ENCODE measurements at places on chromosomes 13 and 19.

DNA sequence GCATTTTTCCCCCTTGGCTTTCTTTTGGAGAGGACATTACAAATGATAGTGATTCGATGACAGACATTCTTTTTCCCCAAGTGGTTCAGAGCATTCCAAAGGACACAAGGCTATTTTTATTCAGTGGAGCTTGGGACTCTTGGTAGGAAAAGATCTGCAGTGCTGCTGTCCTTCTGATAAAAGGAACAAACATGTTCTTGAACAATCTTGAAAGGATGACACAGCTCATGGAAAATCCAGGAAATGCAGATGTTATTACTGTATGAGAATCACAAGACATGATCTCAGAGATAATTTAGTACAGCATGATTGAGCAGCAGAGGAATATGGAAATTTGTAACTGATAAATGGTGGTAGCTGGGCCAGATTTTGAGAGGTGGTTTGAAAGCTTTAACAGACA lies 96.2 kb upstream of the RFC3 start:
- DNase-seq = no peak

GRCh38 chr13:109840201-109840892 lies 54.0 kb upstream of the IRS2 start:
- DNase-seq = peak; percentile 54

DNA sequence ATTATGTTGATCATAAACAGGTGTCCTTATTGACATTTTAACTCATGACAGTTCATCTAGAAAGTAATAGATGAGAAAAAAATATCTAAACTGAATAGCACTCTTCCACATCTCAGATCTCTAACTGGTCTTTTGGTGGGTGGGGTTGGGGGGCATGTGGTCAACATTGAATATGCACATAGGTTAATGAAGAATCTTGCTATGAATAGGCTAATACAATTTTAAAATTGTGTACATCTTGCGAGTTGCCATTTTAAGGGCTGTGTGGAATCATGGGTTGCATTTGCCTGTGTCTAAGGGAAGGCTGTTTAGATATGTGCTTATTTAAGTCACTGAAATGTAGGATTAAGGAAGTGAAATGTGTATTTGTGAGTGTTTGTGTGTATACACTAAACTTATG lies 346.0 kb downstream of the ITGBL1 start:
- DNase-seq = no peak

DNA sequence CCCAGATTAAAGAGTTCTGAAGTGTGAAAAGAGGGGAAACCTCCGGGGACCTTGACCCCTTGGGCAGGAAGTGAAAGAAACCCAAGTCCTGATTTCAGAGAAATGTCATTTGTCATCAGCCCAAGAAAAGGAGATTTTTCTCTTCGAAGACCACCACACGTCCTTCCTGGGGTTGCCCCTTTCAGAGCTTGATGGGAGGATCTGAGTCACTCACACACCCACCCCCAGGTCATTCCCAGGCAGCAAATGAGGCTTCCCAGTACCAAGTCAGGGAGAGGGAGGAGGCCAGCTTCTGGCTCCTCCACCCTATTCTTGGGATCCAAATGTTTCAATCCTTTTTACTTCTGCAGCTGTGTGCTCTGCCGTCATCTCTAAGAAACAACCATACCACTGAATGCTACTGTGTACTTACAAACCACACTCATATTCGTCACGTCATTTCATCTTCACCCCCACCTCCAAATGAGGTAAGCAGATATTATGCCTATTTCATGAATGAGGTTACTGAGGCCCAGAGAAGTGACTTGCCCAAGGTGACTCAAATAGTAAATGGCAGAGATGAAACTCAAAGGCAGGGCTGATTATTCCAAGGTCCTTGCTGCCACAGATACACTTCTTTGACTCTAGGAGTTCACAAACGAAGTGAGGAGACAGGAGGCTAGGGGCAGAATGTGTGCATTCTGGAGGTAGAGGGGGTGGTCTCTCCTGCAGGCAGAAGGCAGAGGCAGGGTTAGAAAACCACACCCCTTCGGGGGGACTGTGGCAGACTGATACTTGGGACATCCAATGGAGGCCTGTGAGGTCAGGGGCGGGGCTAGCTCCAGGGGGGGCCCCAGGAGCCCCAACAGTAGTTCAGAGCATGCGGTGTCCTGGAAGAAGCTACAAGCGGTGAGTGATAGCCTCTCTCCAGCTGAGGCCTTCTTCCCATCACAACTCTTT lies 5.0 kb upstream of the KMT2B start:
- peak; percentile 95 for DNase-seq

- DNase-seq = no peak
Observed at GRCh38 chr19:16497042-16497441, 848 bp downstream of the C19orf44 start.

DNA sequence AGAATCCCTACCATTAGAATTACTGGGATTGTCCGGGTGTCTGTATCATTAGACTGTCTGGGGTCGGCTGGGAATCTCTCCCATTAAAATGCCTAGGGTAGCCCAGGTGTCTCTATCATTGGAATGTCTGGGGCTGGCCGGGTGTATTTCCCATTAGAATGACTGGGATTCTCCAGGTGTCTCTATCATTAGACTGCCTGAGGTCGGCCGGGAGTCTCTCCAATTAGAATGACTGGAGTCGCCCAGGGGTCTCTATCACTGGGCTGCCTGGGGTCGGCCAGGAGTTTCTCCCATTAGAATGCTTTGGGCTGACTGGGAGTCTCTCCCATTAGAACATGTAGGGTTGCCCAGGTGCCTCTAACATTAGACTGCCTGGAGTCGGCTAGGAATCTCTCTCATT lies 1560.7 kb downstream of the UQCRFS1 start:
- no peak for DNase-seq

- DNase-seq = no peak
Observed at GRCh38 chr13:107531180-107531579, 684.2 kb downstream of the LIG4 start.

DNA sequence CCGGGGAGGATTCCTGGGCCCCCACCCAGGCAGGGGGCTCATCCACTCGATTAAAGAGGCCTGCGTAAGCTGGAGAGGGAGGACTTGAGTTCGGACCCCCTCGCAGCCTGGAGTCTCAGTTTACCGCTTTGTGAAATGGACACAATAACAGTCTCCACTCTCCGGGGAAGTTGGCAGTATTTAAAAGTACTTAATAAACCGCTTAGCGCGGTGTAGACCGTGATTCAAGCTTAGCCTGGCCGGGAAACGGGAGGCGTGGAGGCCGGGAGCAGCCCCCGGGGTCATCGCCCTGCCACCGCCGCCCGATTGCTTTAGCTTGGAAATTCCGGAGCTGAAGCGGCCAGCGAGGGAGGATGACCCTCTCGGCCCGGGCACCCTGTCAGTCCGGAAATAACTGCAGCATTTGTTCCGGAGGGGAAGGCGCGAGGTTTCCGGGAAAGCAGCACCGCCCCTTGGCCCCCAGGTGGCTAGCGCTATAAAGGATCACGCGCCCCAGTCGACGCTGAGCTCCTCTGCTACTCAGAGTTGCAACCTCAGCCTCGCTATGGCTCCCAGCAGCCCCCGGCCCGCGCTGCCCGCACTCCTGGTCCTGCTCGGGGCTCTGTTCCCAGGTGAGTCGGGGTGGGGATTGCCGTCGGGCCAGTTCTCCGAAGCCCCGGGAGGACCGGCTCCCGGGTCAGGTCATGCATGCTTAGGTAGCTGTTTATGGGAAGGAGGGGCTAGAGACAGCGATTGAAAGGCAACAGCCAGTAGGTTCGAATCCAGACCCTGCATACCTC lies at the start of gene ICAM1:
Gene ICAM1 (plus strand): TSS at position 505 of the 779 bp plus-strand sequence. CDS start 40 bp downstream, at position 545.
- DNase-seq = peak; percentile 90

GRCh38 chr13:23322353-23323336 lies 110.9 kb downstream of the SACS start:
- DNase-seq = no peak

GRCh38 chr13:26335158-26335557 lies 81.2 kb downstream of the CDK8 start:
- DNase-seq = no peak

DNA sequence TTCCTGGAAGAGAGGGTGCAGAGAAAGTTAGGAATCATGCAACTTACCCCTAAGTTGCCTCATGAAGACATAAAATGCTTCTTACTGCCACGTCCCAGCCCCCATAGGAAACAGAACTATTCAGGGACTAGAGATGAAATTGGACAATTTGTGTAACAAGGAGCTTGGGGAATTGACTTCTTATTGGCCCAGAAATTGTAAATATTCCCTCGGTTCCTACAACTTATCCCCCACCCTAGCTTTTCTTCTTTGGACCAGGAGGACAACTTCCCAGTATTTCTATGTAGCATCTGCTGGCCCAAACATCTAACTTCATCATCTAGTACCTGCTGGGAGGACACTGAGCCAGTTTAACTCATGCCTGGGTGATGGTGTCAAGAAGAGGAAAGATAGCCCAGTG lies at the start of gene OR1M1:
Gene OR1M1 (plus strand): TSS at position 301 of the 400 bp plus-strand sequence. CDS start 6,184 bp downstream, outside the sequence.
- no peak for DNase-seq

GRCh38 chr19:12564016-12564664 lies 12.9 kb upstream of the ZNF564 start:
- peak; percentile 91 for DNase-seq

- no peak for DNase-seq
Observed at GRCh38 chr13:72716776-72717175, 10.7 kb downstream of the MZT1 start.

- no peak for DNase-seq
Observed at GRCh38 chr19:57434386-57435061, 601 bp upstream of the ZNF749 start.

DNA sequence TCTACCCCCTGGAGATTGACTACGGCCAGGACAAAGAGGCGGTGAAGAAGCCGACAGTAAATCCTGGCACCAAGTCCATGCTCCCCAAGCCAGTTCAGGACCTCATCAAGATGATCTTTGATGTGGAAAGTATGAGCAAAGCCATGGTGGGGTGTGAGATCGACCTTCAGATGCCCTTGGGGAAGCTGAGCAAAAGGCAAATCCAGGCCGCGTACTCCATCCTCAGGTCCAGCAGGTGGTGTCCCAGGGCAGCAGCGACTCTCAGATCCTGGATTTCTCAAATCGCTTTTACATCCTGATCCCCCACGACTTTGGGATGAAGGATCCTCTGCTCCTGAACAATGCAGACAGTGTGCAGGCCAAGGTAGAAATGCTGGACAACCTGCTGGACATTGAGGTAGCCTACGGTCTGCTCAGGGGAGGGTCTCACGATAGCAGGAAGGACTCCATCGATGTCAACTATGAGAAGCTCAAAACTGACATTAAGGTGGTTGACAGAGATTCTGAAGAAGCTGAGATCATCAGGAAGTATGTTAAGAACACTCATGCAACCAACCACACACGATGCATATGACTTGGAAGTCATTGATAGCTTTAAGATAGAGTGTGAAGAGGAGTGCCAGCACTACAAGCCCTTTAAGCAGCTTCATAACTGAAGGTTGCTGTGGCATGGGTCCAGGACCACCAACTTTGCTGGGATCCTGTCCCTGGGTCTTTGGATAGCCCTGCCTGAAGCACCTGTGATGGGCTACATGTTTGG lies 24.0 kb upstream of the ANKRD10 start:
- no peak for DNase-seq

- DNase-seq = no peak
Observed at GRCh38 chr19:35041548-35042055, at the start of gene HPN. TSS of gene HPN (plus strand) at chr19:35041721. CDS start at chr19:35042507, 786 bp downstream.

DNA sequence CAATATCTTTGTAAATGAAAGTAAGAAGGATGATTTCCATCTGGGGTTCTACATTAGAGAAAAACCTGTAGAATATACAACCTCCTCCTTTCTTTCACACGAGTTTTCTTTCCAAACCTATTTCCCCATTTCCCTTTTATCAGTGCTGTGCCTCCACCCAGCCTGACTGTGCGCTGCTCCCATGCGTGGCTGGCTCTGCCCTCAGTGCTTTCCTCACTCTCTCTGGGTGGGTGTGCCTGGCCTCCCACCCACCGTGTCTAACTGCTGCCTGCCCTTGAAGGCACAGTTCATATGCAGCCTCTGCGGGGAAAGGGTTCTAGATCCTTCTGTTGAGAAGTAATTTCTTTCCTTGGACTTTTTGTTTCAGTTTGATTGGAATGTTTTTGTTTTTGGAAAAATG lies 70.7 kb downstream of the PCCA start:
- no peak for DNase-seq

GRCh38 chr19:22797040-22797439 lies 13.1 kb upstream of the ZNF99 start:
- no peak for DNase-seq

- DNase-seq = no peak
Observed at GRCh38 chr13:114258589-114258988, 22.8 kb upstream of the UPF3A start.

DNA sequence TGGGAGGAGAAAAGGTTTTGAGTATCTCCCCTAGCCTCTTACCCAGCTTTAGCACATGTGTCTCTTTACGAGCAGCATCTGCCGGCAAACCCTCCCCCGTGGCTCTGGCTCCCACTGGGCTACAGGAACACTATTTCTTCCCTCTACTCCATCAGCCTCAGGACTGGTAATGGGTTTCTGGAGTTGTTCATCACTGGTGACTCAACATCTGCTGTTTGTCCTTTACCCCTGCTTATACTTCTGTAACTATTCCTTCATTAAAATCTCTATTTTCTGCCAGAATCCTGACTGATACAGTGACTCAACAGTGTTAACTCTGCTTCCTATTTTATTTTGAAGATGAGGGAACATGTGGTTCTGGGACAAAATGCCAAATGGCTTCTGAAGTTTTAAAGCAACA lies 437.3 kb upstream of the HTR2A start:
- DNase-seq = no peak

DNA sequence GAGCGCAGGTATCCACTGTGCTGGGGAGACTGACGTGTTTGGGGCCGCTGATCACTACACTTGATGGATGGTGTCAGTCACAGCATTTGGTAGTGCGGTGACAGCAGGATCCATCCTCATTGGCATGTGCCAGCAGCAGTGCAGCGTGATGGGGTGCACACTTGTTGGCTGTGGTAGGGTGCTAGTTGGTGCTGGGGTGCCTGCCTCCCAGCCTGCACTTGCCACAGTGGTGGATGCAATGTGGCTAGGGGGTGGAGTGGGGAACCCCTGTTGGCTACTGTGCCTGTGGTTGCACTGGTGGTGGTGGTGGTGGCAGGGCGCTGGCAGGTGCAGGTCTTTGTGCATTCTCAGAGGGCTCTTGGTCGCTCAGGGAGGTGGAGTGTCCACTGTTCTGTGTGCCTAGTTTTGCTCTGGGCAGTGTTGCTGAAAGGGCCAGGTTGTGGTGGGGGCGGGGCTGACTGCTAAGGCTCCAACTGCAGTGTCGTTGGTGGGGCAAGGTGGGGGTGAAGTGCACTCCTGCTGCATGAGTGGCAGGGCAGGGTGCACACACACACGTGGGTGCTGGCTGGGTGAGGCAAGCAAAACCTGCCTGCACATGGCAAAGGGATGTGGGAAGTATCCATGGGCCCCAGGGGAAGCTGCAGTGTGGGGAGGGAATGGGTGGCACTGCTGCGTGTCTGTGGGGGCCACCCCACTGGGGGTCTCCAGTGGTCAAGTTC lies 84.8 kb downstream of the ZMYM2 start:
- no peak for DNase-seq

DNA sequence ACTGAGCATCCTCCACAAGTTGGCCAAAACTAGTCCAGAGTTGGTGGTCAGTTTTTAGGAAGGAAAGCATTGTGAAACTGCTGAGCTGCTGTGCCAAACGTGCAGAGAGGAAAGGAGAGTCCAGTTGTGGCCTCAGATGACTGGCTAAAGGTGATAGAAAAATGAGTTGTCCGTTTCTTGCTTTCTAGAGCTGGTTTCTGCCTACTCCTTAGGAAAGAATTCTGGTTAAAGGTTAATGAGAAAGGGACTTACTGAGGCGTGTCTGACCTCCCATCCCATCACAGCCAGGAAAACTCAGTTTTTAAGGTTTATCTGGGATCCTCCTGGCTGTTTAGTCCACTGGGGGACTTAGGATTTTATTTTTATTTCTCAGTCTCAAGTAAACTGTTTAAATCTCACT lies 1186.3 kb downstream of the UQCRFS1 start:
- DNase-seq = no peak

GRCh38 chr19:10644260-10645007 lies 9.7 kb upstream of the ILF3 start:
- DNase-seq = peak; percentile 77

All from activated CD4-positive, alpha-beta T cell treated with anti-CD3 and anti-CD28 coated beads, Interleukin-2, amount 50 U/mL, for 16 hours (primary cell).